Iris pigment epithelial cell (primary cell): ENCODE measurements at places on chromosomes 2 and 18.

DNA sequence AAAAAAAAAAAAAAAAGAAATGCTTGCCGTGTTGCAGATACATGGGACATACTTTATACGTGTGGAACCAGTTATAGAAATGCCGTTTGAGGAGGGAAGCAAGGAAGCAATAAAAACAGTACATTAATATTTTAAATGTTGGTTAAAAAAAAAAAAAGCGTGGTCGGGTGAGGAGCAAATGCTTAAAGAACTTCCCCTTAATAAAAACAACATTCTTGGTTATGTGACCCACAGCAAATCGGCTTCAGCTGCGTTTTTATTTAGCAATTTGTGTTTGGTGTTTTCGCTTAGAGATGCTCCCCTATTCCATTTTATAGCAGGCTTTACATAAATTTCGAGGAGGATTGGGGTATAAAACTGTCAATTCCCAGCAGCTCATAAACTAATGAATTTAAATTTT is 223.6 kb downstream of the LRRTM1 start:
- DNase-seq, result no peak

DNA sequence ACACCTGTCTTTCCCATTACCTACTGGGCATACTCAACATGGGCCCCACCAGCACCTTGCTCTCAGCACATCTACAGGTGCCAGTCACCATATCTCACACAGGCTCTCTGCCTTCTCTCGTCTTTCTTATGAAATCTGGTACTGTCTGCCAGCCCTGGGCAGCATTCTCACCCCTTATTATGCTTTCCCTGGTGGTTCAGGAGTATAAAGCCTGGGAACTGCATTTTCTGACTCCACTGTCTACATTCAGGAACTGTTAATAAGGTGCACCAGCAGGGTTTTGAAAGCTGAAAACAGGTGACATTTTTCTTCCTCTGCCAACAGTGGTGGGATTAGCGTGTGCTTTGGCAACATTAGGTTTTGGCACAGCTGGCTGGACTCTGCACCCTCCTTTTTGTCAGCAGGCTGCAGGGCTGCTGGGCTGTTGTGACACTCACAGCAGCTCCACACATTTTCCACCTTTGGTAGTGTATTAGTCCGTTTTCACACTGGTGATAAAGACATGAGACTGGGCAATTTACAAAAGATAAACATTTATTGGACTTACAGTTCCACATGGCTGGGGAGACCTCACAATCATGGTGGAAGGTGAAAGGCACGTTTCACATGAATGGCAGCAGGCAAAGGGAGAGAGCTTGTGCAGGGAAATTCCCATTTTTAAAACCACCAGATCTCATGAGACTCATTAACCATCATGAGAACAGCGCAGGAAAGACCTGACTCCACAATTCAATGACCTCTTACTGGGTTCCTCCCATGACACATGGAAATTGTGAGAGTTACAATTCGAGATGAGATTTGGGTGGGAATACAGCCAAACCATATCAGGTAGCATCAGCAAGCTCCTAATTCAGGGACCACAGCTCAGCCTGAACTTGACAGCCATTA is 343.1 kb upstream of the LYPD1 start:
- DNase-seq, result no peak

- DNase-seq, result no peak
Measured at GRCh38 chr18:51184091-51184457, 13.4 kb downstream of the MEX3C start.

GRCh38 chr2:24435391-24436316 is 55.4 kb upstream of the NCOA1 start:
- DNase-seq, result peak; percentile 68

DNA sequence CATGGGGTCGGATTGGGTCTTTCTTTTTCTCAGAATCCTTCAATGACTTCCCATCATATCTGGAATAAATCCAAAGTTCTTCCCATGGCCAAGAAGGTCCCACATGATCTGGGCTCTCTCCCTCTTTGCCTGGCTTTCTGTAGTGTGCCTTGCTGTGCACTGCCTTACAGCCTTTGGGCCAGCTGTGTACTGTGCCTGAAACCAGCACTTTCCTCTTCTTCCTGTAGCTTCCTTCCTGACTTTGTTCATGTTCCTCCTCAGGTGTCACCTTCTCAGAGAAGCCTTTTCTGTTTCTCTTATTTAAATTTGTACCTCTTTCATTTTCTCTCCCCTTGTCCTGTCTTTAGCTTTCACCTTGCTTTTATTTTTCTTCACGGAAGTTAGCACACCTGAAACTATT is 4.3 kb upstream of the CDCA7 start:
- no peak for DNase-seq

DNA sequence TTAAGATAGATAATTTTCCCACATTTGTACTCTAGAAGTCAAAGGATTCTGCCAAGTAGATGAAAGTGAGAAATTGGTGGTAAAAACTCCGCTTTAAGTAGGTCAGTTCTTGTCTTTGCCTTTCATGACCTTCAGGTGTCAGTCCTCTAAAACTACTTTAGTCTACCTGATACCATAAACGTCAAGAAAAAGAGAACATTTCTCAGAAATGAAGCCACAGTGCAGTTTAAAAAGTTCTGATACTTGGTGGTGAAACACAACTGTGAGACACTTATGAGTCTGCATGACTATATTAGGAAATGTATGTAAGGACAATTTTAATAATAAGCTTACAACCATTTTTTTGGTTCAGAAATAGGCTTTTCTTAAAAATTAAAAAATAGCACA is 583.3 kb downstream of the SATB2 start:
- no peak for DNase-seq

GRCh38 chr2:174465327-174465726 is 21.5 kb downstream of the GPR155 start:
- DNase-seq, result no peak

- peak; percentile 88 for DNase-seq
Measured at GRCh38 chr18:76619261-76619620, 124.2 kb upstream of the ZNF516 start.

DNA sequence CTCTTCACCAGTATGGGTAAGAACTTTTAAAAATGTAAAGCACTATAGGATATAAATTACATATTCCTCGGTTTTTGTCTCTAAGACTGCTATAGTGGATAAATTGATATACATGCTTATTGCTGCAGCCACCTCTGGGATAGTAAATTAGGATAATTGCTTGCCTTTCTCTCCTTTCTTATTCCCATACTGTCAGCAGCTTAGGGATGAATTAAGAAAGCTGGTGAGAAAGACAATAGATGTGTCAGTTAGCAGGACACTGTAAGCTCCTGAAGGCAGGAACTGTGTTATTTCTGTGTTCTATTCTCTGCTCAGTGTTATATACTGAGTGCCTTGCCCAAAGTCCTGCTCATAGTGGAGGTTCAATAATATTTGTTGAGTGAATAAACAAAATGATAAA is 828.6 kb upstream of the ACVR2A start:
- no peak for DNase-seq

- DNase-seq, result no peak
Measured at GRCh38 chr18:39494211-39494896, 1928.8 kb upstream of the CELF4 start.

DNA sequence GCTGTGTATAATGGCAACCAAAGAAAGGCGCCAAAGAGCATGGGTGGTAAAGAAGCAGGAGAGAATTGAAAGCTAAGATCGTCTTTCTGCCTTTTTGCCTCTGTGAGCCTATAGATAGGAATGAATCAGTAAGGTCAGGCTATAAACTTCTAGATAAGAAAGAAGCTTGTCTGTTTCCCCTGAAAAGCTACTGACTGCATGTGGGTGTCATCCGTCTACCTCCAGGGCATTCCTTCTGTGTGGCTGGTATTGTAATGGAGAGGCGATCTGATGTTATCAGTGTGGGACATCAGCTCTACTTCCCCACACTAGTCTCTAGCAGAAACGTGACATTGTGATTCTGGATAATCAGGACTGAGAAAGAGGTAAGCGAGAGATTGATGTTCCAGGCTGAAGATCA is 63.4 kb upstream of the PLA2R1 start:
- no peak for DNase-seq

DNA sequence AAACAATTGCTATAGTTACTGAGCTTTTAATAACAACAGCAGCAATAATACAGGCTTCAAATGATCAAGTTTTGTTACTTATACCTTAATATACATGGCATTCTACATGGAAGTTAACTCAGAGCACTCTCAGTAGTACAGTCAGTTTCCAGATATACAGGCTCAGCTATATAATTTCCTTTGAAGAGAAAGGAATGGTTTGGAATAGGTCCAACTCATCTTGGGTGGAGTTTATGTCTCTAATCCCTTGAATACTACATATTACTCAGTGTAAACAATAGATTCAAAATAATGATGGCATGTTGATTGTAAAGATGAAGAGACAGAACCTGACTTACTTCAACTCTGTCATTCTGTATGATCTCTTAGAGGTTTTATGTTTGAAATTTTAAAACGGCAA is 174.9 kb downstream of the EPHA4 start:
- peak; percentile 43 for DNase-seq

GRCh38 chr2:24945907-24946306 is 25.8 kb downstream of the DNAJC27 start:
- peak; percentile 15 for DNase-seq

GRCh38 chr2:60586081-60586480 is 32.6 kb upstream of the BCL11A start:
- DNase-seq, result no peak

DNA sequence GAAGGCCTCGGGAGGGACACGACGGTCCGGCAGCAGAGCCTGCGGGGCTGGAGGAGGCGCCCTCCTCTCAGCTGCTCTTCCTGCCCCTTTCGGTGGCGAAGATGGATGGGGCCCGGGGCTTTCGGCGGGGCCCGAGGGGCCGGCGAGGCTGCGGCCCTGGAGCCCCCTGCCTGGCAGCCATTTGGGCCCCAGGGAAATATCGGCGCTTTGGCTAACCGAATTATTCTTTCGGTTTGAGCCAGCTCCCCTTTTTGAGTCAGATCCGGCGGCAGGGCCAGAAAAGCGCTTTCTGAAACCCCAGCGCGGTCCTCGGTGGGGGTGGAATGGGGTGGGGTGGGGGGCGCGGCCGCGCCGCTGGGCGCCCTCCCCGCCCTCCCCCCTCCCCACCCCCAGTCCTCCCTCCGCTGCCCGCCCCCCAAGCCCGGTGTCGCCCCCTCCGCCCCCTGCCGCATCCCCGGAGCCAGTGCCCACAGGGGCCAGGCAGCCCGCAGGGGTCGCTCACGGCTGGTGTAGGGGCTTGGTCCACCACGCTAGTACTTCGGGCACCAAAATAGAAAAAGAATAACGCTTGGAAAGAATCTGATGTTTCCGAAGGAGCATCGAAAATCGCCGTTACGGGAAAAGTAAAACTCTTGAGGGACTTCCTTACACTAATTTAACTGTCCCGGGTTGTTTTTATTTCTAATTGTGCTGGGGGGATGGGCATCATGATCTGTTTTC is 9.1 kb upstream of the ARID5A start:
- DNase-seq, result no peak
